A549 treated with AZD2906 at 1 μM for 4 hours (cell line): ENCODE measurements at places on chromosomes 6 and 20. TPM values are rescaled to one million over a fixed set of nuclear protein-coding genes. Genes with fewer than 3 reads are reported as not detected.

AKAP7 gene
- 2.1 to 3.5 TPM (median 3.3 TPM) in 5 replicates for total RNA-seq

FGD2 gene
- not detected in 5 replicates for total RNA-seq

SASH1 gene
- 2.0 to 2.8 TPM (median 2.4 TPM) in 5 replicates for total RNA-seq

TNFRSF21 gene
- 11.7 to 14.9 TPM (median 13.3 TPM) in 5 replicates for total RNA-seq

CYB5R4 gene
- total RNA-seq = 18.9 to 28.2 TPM (median 21.0 TPM) in 5 replicates

BPI gene
- not detected in 5 replicates for total RNA-seq

SOX4 gene
- 7.9 to 9.8 TPM (median 9.2 TPM) in 5 replicates for total RNA-seq

NTSR1 gene
- total RNA-seq = 0.05 to 0.12 TPM (median 0.09 TPM) in 5 replicates

ZNF165 gene
- total RNA-seq = 0.74 to 0.99 TPM (median 0.85 TPM) in 5 replicates

SEL1L2 gene
- total RNA-seq = not detected in 5 replicates

C6orf58 gene
- 0.07 to 0.18 TPM (median 0.13 TPM) in 5 replicates for total RNA-seq

DLGAP4 gene
- total RNA-seq = 51.6 to 60.9 TPM (median 58.1 TPM) in 5 replicates

OPRL1 gene
- total RNA-seq = 1.3 to 2.3 TPM (median 1.7 TPM) in 5 replicates

MEI4 gene
- total RNA-seq = not detected in 5 replicates

ADGB gene
- not detected in 5 replicates for total RNA-seq

LINC00237 gene
- total RNA-seq = not detected in 5 replicates

HEY2 gene
- 0.03 to 0.10 TPM (median 0.05 TPM) in 4 of 5 replicates, not detected in the other for total RNA-seq

TBXT gene
- not detected in 5 replicates for total RNA-seq

TLDC2 gene
- not detected in 5 replicates for total RNA-seq

CDSN gene
- 0.03 to 0.06 TPM (median 0.05 TPM) in 4 of 5 replicates, not detected in the other for total RNA-seq

NMBR gene
- not detected in 5 replicates for total RNA-seq

GTSF1L gene
- total RNA-seq = not detected in 5 replicates

NR2E1 gene
- total RNA-seq = 0.05 TPM in 2 of 5 replicates, not detected in the others

QKI gene
- 35.1 to 69.3 TPM (median 44.4 TPM) in 5 replicates for total RNA-seq

EGFL8 gene
- total RNA-seq = 0.56 to 1.9 TPM (median 1.9 TPM) in 5 replicates

CCR6 gene
- total RNA-seq = 0.08 TPM in 1 of 5 replicates, not detected in the others

SRMS gene
- 0.06 to 0.25 TPM (median 0.09 TPM) in 5 replicates for total RNA-seq

RALGAPA2 gene
- total RNA-seq = 1.3 to 1.8 TPM (median 1.6 TPM) in 5 replicates

CFB gene
- total RNA-seq = 1.3 to 3.0 TPM (median 2.0 TPM) in 5 replicates

NKAIN4 gene
- total RNA-seq = 3.9 to 6.9 TPM (median 4.7 TPM) in 5 replicates

TRIM31 gene
- 0.58 to 0.82 TPM (median 0.72 TPM) in 5 replicates for total RNA-seq

COL9A1 gene
- 0.06 TPM in 1 of 5 replicates, not detected in the others for total RNA-seq

CLDN20 gene
- not detected in 5 replicates for total RNA-seq

AGER gene
- total RNA-seq = 1.1 to 2.0 TPM (median 1.7 TPM) in 5 replicates

SLPI gene
- total RNA-seq = 10.1 to 16.1 TPM (median 11.6 TPM) in 5 replicates

TUBB1 gene
- 0.02 to 0.03 TPM (median 0.03 TPM) in 4 of 5 replicates, not detected in the other for total RNA-seq

ISM1 gene
- 0.12 to 0.29 TPM (median 0.16 TPM) in 5 replicates for total RNA-seq

PDYN gene
- total RNA-seq = 0.03 TPM in 1 of 5 replicates, not detected in the others

CHRNA4 gene
- 0.14 to 0.53 TPM (median 0.38 TPM) in 5 replicates for total RNA-seq

UBR2 gene
- total RNA-seq = 5.8 to 6.9 TPM (median 6.6 TPM) in 5 replicates

VGLL2 gene
- not detected in 5 replicates for total RNA-seq
